ENCODE measurements at places on chromosomes 4 and X.

- DNase-seq = no peak
Observed at GRCh38 chr4:126264839-126265238, 950.1 kb downstream of the FAT4 start.

- no peak for DNase-seq
Observed at GRCh38 chr4:180550106-180550505, 1693.1 kb upstream of the TENM3 start.

DNA sequence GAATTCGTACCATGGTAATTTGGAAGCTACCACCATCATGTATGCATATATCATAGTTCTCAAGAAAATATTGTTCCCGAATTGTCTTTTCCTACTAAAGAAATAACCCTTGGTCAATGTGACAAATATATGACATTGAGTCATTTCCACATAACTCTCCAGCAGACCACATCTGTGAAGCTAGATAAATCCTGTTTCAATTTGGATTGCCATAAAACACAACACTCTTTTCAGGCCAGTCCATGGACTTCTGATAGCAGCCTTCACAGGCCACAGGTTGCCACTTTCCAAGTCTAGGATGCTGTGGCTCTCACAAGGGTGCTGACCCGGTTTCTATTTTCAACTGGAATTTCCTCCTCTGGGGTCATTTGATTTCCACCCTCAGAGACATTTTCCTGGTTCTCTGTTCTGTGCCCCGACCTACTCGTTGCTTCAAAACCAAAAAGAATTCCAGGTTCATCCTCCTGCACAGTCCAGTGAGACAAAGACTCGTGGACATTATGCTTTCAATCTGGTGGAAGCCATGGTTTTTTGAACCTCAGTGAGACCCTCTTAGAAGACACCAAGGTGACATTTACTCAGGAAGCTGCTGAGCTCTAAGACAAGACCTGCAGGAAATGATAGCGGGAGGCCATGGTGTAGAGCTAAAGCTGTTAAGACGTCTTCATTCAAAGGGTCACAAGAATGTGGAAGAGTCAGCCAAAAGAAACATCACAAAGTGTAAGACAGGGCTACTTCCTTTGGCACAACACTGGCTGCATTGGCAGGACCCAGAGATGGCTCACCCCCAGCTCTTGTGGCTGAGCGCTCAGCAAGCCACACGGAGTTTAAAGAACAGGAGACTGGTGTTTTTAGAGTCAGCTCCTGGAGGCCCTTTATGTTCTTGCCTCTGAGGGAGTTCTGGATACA, 119.8 kb downstream of the AMELX start:
- no peak for DNase-seq

DNA sequence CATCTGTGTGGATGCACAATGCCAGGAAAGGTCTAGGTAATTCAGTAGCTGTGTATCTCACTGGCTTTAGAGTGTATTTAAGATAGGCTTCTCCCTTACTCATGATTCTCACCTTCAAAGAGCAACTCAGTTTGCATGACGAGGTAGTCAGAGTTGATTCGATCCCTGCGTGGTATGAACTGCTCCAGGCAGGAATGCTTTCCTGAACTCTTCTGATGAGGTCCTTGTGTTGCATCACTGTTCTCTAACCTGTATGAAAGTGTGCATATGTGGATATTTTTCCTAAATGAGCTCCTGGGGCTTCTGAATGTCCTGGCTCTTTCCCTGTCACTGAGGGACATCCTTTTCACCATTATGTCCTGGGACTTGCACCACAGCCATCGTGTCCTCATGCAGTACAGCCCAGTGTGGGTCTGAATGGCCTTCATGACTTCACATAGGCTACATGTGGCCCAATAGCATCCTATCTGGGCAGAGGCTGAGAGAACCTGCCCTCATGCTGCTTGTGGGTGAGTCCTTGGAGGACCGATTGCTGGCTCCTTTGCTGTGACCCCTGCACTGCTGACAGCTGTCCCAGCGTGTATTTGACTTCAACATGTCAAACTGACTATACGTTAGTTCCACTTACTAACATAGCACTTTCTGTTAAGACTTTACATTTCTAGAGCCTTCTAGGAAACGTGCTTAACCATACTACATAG, 65.3 kb upstream of the WDR1 start:
- no peak for DNase-seq

DNA sequence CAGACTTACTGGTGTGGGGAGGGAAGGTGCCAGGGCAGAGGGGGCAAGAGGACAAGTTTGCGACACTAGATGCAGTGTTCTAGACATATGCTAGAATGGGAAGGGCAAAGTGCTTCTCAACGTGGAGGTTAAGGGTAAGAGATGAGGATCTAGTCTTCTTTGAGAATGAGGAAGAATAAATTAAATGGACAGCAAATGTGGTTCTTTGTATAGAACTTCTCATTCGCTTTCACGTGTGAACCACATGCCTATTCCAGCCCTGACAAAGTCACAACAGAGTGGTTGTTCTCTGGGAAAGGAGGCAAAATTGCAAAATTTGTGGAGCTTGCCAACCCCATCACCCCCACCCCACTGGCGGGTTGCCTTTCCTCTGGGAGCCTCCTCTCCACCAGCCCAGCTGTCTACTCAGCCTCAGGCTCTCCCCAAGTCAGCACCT, 1.5 kb upstream of the ANXA5 start:
- DNase-seq = no peak

- DNase-seq = no peak
Observed at GRCh38 chrX:16461968-16462367, 188.0 kb upstream of the S100G start.

GRCh38 chr4:40256817-40257216, 60.0 kb downstream of the RHOH start:
- DNase-seq = no peak

DNA sequence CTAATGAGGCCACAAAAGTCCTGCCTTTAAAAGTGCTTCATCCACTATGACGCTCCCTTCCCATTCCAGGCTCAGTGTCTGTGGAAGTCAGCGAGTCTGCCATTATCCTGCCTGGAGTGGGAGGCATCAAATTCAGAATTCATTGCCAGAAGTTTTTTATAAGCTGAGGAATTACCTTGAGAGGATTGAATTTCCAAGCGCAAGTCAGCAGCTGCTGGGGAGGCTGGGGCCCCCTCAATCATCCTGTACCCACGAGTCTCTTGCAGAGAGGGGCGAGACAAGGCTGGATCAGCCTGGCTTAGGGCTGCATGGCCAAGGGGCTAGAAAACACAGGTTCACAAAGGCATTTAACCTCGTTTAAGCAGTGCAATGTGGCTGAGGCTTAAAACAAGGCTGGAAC, 170.5 kb upstream of the NOCT start:
- no peak for DNase-seq

DNA sequence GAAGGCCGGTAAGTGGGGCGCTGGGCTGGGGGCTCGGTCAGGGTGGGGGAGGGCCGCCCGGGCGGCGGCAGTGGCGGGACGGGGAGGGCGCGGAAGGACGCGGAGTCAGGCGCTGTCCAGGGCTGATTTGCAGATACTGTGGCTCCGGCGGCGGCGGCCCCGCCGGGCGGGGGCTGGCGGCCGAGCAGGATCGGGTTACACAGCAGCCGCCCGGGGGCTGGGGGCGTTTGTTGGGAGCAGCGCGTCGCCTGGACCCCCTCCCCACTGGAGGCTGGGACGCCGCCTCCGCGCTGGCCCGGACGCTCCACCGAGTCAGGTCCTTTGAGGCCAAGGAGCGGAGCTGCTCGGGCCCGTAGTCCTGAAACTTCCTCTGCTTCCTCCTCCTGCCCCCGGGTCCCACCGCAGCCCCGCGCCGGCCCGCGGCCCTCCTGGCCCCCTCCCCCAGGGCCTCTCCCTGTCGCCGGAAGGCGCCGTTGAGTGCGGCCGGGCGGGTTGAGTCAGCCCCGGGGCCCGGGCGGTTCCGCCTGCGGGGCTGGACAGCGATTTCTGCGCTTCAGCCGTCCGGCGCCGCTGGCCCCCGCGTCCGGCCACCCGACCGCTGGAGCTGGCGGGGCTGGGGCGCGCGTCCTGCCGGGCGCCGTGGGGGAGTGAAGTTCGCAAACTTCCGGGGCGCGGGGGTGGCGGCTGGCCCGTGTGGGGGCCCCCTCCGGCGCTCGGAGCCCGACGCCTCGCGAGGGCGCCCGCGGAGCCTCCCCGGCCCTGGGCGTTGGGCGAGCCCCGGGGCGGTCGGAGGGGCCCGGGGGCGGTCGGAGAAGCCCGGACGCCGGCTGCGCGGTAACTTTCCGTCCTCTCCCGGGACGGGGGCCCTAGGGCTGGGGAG, 746 bp downstream of the REST start:
- DNase-seq = peak; percentile 70

DNA sequence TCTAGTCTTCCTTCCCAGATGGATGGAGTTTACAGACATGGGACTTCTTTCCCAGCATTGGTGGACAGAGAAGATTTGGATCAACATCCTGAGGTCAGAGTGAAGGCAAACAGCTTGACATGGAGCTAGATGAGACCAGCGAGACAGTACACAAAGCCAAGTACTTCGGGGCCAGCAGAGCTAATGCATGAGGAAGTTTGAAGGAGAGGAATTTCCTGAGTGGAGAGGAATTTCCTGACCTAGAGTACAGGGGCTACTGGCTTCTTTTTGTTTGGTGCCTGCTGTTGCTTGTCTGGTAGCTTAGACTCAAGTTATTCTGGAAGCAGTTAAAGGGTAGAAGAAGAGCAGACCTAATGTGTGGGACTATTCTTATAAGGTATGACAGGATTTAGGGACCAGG, 69.1 kb upstream of the EOLA2 start:
- DNase-seq = no peak

GRCh38 chr4:2935762-2936743, 27.2 kb downstream of the NOP14 start:
- DNase-seq = peak; percentile 88

GRCh38 chr4:154720618-154721267, 23.1 kb upstream of the LRAT start:
- DNase-seq = no peak

- DNase-seq = no peak
Observed at GRCh38 chrX:68824152-68824433, 4.7 kb upstream of the EFNB1 start.

DNA sequence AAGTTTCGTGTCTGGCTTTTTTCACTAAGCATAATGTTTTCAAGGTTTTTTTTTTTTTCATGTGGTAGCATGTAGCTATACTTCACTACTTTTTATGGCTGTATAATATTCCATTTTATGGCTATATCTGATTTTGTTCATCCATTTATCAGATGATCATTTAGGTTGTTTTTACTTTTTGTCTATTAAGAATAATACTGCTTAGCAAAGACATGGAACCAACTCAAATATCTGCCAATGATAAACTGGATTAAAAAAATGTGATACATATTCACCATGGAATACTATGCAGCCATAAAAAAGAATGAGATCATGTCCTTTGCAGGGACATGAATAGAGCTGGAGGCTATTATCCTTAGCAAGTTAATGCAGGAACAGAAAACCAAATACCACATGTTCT, 32.7 kb upstream of the ZNF280C start:
- DNase-seq = no peak

DNA sequence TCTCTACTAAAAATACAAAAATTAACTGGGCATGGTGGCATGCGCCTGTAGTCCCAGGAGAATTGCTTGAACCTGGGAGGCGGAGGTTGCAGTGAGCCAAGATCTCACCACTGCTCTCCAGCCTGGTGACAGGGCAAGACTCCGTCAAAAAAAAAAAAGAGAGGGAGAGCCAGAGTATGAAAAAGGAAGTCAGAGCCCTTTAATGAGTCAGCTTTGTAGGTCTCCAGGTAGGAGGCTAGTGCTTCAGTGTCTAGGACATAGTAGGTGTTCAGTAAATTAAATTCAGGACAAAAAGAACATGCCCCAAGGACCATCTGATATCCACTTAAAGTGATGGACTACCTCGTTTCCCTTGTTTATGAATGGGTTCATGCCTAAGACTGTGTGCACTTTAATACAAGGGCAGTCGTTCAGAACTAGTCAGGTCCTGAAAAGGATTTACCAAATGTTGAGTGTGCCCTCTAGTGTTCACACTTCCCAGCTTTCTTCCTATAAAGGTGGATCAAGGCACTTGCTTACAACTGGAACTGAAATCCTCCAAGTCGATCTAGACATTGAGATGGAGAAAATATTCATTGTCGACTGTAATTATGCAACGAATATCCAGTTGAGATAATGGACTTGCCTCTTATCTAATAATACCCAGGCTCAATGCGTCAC, 29.0 kb downstream of the F9 start:
- DNase-seq = no peak

DNA sequence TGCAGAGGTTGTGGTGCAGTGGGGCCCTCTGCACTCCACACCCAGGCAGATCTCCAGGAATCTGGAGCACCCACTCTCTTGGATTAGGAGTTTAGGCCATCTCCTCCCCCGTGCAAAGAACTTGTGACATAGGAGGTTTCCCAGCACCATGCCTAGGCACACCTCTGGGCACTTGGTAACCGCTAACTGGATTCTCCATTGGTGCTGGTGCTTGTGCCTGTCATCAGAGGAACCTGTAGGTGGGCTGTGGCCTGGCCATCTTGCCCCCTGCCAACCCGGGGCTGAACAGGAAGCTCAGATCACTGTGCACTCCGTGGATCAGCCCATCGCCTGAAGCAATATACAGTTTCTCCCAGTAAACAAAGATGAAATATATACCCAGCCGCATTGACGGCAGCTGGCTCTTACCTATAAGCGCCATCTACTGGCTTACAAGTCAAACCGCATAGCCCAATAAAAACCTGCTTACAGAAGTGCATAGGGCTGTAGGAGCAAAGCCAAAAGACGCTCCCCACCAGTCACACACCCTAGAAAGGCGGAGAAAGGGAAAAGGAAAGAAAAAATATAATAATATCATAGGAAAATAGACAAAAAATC, 19.1 kb upstream of the TEX13B start:
- DNase-seq = no peak

DNA sequence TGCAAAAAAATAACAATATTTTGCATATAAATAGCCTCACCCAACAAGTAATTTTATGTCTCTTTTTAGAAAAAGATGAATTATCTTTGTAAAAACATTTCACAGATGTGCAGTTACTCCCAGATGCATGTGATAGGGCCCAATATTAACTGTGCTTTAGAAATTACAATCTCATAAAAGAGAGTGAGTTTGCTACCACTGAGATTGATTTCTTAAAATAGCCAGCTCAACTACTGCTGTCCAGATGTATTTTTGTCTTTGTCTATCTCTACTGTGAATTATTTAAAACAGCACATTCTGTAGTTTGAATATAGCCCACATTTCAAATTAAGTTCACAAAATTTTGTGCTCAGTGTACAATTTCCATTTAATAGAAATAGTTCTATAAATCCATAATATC, 177.0 kb upstream of the TTC29 start:
- DNase-seq = no peak

- DNase-seq = no peak
Observed at GRCh38 chr4:156734965-156735895, 236.4 kb downstream of the PDGFC start.

All from activated CD4-positive, alpha-beta T cell treated with anti-CD3 and anti-CD28 coated beads, Interleukin-2, amount 50 U/mL, for 48 hours (primary cell).